BJ (cell line): ENCODE measurements at places on chromosomes 11 and 22.

- DNase-seq, result no peak
Measured at GRCh38 chr22:19974268-19974861, 32.7 kb upstream of the TXNRD2 start.

DNA sequence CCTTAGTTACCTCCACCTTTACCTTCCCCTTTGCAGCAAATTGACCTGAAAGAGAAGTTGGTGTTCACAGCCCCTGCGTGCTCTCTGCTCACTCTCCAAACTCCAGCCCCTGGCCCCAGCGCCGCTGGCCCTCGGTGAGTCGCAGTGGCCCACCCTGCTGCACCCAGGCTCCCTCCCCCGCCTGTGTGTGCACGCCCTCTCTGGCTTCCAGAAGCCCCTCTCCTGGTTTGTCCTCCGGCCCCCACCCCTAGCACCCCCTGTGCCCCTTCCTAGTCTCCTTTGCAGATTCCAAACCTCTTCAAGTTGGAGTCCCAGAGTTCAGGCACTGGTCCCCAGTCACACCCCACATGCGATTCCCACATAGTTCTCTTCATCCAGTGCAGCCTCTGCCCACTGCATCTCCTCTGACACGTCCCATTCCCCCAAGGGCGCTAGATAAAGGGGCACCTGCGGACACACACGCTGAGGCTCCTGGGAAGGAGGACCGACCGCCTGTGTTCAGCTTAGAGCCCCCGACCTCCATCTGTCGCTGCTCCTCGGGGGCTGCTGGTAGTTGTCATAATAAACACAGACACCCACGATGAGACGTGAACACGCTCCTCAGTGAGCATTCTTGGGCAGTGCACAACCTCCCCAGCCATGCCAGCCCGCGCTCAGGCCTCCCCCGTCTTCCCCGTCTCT is 1.5 kb upstream of the PHRF1 start:
- DNase-seq, result no peak

DNA sequence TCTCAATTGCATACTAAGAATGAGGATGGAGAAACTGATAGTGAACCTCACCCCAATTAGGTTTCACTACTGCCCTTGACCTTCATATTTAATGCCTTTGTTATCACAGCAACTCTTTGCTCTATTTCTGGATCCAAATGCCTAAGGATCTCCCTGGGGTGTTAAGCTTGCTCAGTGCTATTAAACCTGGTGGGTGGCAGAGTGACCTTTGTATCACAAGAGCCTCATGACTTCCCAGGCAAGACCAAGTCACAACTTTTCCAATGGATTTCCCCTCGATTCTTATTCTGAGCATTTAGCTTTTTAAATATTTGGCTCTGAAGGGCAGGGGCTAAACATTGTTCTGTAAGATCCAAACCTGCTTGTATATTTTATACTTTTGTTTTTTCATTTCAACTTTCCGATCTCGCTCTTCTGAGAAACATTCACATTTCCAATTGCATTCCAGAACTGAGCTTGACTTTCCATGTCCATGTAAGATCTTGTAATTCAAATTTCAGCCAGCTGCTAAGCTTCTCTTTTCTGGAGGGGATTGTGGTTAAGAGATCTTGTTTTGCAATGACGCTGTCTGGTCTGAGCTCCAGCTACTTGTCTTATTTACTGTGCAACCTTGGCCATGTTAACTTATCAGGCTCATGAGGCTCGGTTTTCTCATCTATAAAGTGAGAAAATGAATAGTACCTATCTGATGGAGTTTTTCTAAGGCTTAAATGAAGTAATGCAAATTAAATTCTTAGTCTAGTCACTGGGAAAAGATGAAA is 6.4 kb upstream of the EHF start:
- DNase-seq, result no peak

- no peak for DNase-seq
Measured at GRCh38 chr11:126703662-126704061, 296.9 kb downstream of the KIRREL3 start.

DNA sequence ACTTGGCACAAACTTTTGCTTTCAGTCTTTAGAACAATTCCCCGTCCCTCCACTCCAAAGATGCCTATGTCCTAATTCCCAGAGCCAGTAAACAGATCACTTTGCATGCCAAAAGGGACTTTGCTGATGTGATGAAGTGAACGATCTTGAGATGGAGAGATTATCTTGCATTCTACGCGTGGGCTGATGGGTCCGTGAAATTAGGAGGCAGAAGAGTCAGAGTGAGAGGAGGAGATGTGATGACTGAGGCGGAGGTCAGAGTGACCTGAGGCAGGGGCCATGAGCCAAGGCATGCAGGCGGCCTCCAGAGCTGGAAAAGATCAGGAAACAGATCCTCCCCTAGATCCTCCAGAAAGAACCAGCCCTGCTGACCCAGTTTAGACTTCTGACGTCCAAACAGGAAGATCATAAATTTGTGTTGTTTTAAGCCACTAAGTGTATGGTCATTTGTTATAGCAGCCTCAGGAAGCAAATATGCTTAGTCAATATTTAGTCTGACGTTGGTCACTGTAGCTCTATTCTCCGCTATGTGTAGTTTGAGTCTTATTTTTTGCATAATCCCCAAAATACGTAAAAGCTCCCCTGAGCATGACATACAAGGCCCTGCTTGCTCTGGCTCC is 76.0 kb upstream of the TIMP3 start:
- no peak for DNase-seq
